Uterus (tissue), 4 donors: ENCODE measurements at places on chromosomes 3 and 15. TPM values are rescaled to one million over a fixed set of nuclear protein-coding genes. Genes with fewer than 3 reads are reported as not detected.

Gene VGLL3
- 14.8 TPM for total RNA-seq

DNA sequence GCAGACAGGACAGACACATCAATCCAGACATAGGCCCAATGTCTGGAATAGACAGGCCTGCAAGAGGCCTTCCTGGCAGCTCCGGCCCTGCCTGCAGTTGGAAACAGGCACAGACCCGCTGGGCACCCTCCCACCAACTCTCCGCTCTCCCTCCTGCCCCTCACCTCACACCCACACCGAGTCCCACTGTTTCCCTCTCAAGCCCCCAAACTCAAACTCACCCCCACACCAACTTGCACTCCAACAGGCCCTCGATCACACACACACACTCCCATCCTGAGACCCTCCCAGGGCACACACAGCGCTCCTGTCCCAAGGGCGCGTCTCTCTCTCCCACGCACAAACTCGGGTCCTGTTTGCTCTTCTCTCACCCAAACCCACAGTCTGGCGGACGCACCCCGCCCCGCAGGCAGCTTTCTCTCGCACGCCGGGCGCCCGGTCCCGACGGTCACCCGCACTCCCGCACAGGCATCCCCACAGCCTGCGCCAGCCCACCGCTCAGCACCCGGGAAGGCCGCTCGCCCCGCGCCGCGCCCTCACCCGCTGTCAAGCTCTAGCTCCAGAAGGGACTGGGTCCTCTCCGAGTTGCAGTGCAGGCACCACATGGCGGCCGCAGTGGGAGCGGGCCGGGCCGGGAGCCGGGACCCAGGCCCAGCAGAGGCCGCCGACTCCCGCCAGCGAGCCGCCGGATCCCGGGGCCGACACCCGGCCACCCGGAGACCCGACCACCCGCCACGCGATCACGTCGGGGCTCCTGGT, 106.2 kb downstream of the IQSEC1 start:
- H3K4me1 ChIP-seq = peaks cover 13% of the 10 kb centered on the region
- H3K27ac ChIP-seq = peak overlapping the region; percentile 80
- H3K27me3 ChIP-seq = no peaks in the 10 kb centered on the region
- DNase-seq = no peak
- H3K36me3 ChIP-seq = no peaks in the 10 kb centered on the region

- no peaks in the 10 kb centered on the region for H3K27me3 ChIP-seq
- peaks cover 15% of the 10 kb centered on the region for H3K4me1 ChIP-seq
- no peak for DNase-seq
- no peaks in the 10 kb centered on the region for H3K36me3 ChIP-seq
- no peak overlapping the region for H3K27ac ChIP-seq
These were observed 447.3 kb upstream of the KCNMB2 start for GRCh38 chr3:178088963-178089362.

Gene FEZF2
- not detected for total RNA-seq

Gene MOBP
- not detected for total RNA-seq

DNA sequence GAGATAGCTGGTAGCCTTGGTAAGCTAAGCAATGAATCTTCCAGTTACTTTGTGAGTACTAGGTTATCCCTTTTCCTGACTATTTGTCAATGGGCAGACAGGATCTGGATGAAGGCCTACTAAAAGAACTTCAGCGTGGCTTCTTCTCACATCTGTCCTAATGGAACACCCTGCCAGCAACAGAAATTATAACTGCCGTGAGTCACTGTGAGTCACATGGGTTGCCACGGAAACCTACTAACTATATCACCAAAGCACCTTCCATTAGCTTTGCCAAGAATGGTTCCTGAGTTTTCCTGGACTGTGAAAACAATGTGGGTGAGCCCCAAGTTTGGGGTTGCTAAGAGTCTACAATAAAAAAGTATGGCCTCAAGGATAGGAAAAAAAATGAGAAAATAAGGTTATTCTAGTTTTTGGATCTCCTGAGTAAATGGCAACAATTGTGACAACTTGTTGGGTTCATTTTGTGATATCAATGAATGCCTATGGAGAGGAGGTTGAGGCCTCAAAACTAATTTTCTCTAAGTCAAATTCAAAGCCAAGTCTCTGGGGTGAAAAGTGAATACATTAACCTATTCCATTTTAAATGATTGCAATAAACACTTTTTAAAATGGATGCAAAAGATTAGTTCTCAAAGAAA, 195.1 kb upstream of the ICE2 start:
- H3K4me1 ChIP-seq = no peaks in the 10 kb centered on the region
- H3K27ac ChIP-seq = peak overlapping the region; percentile 59
- DNase-seq = peak; percentile 79
- H3K4me3 ChIP-seq = no peak overlapping the region
- no peaks in the 10 kb centered on the region for H3K36me3 ChIP-seq

DNA sequence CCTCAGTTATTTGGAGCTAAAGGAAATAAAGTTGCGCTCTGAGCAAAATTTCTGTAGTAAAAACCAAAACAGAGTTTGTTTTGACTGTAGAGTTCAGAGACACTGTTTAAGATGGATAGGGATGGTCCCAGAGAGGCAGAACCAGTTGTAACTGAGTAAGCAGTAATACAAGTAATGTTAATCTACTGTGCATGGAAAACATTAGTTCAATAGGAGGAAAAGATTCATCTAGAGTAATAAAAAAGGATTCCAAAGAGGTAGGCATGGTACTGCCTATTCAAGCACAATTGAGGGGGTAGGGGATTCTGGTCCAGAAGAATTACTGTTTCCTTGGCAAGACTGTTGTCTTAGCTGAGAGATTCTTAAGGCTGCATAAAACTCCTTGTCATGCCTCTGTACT, 77.4 kb downstream of the RASA2 start:
- H3K27ac ChIP-seq = no peak overlapping the region
- H3K27me3 ChIP-seq = no peaks in the 10 kb centered on the region
- H3K4me3 ChIP-seq = no peak overlapping the region
- no peak for DNase-seq

Gene GABRR3
- not detected for total RNA-seq
